CD4-positive, alpha-beta T cell treated with Interleukin-21 for 1 hour (primary cell): ENCODE measurements at places on chromosomes 11 and 22.

DNA sequence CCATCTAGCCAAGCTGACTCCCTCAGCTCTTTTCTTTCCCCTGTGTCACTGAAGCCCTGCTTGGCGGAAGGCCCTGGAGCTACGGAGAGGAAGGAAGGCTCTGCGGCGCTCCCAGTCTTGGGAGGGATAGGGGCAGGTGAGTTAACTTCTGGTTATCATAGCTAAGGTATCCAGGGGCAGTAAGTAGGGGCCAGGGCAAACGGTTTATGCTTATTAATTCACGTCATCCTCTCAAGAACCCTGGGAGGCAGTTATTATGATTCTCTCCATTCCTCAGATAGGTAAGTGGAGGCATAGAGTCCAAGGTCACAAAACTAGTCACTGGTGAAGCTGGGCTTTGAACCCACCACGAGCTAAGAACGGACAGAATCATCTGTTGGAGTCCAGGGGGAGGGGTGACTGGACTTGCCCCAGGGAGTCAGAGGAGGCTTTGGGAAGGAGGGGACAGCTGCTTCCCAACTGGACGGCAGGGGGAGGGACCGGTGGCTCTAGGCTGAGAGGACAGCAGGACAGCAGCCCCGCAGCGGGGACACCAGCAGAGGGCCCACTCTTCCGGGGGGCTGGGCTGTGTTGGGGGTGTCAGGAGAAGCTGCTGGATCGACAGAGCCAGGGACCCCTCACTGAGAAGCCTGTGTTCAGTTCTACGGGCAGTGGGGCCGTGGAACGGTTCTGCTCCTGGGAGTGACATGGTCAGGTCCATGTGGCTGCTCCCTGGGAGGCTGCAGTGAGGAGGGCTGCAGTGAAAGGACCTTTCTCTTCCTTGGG lies 3.5 kb downstream of the BAIAP2L2 start:
- DNase-seq = no peak

DNA sequence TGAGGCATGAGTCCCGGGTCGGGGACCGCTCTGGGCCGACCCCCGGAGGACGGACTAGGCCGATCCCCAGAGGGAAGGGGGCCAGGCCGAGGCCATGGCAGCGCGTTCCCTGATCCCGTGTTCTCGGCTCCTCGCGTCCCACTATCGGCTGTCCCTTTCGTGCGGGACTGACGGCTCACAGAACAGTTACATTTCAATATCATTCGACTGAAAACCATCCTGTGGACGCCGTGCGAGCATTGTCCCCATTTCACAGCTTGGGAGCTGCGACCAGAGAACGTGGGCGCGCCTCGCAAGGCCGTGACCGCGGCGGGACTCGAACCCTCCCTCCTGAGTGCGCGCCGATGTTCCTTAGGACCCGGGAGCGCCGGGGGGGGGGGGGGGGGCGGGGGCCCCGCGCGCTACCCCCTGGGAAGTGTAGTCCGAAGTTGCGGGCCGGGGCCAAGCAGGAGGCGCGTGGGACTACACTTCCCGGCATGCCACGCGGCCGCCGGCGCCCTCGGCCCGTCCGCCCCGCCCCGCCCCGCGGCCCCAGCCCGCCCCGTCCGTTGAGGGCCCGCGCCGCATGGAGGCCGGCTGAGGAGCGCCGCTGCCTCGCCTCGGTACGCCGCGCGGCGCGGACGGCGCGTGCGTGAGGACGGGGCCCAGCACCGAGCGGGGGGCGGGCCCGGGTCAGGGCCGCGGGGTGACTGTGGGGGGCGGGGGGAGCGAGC lies at the start of gene TRABD:
TSS of gene TRABD (plus strand) at position 539 of the 713 bp plus-strand sequence. CDS start 7,148 bp downstream, outside the sequence.
- DNase-seq = peak; percentile 91

DNA sequence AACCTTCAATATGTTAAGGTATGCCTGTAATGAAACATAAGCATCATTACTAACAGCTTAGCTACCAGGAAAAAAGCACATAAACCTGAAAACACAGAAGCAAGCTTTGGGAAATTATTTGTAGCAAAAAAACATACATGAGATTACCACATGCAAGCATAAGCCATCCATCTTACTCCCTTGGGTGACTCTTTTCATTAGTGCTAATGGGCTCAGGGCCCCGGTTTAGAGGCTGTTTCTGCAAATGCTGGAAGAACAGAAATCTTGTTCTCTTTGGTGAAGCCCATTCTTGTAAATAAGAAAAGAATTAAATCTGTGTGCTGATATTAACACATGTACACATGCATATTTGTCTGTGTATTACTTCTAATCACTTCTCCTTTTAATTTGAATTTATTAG lies 314.3 kb downstream of the TTC28 start:
- no peak for DNase-seq

DNA sequence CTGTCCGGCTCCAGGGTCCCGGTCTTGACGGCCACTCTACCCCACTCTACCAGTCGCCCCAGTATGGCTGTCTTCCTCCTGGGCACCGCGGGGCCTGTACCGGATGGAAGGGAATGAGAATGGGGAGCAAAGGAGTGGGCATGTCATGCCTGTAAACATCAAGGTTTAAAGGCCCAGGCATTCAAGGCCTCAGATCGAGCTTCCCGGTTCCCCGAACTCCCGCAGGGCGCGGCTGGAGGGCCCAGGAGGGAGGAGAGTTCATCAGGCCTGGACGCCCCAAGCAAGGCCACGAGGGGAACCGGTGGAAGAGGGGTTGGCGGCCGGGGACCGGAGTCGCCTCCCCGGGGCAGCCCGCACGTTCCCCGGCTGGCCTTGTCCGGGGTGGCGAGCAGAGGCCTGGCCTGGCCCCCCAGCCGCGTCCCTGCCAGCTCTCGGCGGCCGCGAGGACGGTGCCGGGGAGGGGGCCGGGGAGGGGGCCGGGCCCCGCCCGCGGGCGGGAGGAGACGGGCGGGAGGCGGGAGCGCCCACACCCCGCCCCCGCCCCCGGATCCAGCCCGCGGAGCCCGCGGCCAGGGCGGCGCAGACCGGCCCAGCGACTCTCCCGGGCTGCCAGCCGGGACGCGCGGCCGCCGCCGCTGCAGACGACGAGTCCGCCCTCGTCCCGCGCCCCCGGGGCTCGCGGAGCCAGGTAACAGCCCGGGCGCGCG lies at the start of gene CDC42EP1:
TSS of gene CDC42EP1 (plus strand) at position 580 of the 707 bp plus-strand sequence. CDS start 5,870 bp downstream, outside the sequence.
- DNase-seq = no peak

DNA sequence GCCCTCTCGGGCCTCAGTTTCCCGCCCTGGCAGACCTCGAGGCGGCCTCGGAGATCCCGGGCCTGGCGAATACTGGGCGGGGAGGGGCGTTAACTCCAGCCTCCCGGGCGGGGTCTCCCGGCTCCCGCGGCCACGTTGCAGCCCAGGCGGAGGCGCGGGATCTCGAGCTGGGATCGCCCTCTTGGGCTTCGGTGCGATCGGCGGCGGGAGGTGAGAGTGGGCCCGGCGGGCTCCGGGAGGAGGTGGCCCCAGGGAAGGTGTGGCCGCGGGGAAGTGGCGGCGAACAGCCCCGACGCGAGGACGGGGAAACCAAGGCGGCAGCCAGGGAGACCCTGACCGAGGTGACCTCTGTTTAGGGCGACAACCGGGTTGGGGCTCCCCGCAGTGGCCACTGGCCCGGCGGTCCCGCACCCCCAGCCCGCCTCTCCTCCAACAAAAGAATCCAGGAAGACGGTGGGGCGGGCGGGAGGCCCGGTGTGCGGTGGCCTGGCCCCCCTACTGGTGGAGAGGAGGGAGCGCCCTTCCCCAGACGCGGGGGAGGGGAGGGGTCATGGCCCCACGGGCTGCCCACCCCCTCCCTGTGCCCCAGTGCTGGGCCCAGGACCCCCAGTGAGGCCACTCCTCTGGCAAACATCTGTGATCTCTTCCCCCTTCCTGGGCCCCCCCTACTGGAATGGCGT lies at the start of gene PHETA2:
TSS of gene PHETA2 (plus strand) at position 117 of the 680 bp plus-strand sequence. CDS start 3,046 bp downstream, outside the sequence.
- DNase-seq = peak; percentile 63

DNA sequence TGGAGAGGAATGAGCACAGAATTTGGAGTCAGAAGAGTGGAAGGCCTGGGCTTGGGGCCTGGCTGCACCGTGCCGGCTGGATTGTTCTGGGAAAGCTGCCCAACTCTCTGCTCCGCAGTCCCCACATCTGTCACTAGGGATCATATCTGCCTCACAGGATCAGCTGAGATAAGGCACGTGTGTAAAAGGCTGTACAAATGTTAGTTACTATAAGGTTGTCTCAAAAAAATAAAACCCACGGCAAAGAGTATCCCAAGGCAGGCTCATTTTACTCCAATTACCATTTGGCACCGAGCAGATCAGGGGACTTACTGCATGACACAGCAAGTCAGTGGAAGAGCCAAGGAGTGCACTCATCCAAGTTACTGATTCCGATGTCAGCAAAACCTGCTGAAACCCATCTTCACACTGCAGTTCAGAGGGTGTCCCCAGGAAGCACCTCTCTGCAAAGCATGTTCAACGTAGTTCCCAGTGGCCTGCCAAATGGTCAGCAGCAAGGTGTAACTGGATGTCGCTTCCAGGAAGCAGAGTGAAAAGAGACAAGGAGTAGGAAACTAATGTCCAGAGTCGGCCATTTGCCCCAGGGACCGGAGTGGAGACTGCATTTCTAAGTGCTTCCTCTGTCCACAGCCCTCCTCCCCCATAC lies 18.1 kb upstream of the MRTFA start:
- DNase-seq = no peak

- no peak for DNase-seq
Measured at GRCh38 chr11:4041731-4042391, 52.7 kb upstream of the RRM1 start.

GRCh38 chr11:111185266-111185665 lies 60.3 kb upstream of the POU2AF2 start:
- no peak for DNase-seq

DNA sequence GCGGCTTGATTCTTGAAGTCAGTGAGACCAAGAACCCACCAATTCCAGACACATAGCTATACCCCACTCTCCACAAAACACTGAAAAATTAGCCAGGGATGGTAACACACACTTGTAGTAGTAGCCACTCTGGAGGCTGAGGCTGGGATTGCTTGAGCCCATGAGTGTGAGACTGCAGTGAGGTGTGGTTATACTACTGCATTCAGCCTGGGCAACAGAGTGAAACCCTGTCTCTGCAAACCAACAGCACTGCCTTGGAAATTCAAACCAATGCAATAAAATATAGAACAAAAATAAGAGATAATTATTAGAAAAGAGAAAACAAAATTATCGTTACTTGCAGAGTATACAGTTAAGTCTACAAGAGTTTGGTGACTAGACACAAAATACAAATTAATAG lies 20.2 kb upstream of the PRDM10 start:
- DNase-seq = no peak

GRCh38 chr11:43486141-43486540 lies 127.4 kb downstream of the TTC17 start:
- DNase-seq = no peak

DNA sequence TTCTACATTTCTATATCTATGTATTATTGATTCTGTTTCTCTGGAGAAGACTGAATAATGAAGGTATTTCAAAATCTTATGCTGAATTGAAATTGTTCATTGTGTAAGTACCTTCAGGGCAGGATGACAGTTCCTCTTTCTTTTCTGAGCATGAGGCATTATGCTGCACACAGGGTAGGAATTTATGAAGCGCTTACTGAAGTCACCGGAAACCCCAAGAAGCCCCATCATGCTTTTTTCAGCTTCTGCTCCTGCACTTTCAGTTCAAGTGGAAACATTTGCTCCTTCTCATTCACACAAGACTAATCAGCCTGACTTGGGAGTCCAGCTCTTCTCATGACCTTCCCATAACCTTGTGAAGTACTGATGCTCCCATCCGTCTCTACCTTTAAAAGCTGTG lies 314.7 kb upstream of the SORL1-AS1 start:
- DNase-seq = no peak

- no peak for DNase-seq
Measured at GRCh38 chr22:30188911-30189310, 57.6 kb downstream of the LIF start.

- DNase-seq = no peak
Measured at GRCh38 chr22:39877079-39877845, 16.3 kb downstream of the ENTHD1 start.

DNA sequence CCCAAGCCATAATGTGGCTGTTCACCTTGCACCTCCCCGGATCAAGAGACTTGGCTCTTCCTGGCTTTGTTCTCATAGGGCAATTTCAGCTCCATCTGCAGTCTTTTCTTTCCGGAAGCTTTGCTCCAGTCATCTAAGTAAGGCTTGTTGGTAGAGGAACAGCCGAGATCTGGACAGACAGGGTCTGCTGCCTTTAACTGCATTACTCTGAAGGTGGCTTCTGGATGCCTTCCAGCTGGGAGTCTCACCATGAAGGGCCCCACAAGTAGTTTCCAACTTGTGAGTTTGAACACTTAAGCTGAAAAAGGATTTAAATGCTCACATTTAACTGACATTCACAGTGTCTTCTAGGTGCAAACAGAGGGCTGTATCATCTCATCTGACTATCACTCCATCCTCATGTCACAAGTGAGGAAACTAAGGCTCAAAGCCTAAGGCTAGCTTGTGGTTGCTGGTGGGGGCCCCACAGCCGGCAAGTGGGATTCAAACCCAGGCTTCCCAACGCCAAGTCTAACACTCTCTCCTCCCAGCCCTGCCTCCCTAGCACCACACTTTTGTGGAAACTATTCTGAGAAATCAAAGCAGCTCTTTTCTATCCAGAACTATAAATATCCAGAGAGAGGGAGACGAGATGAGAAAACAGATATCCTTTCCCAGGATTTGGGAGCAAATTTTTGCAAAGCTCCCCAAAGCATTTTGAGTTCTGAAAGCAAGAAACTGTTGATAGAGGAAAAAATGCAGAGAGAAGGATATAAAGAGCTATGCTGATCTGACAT lies 58.4 kb downstream of the GALNT18 start:
- DNase-seq = no peak

DNA sequence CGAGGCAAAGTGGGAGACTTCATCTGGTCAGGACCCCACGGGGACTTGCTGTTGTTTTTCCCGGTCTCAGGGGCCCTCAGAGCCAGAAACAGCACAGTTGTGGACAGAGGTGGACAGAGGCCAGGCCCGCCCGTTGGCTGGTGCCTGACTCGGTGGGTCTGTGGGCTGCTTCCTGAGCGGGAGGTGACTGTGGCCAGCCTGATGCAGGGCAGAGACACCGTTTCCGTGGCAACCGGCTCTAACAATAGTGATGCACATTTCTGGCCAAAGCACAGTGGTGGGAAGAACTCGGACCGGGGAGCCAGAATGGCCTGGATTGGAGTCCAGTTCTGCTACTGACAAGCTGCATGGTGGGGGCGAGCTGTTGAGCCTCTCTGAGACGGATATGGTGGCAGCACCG lies 58.7 kb upstream of the ATXN10 start:
- DNase-seq = no peak

- peak; percentile 43 for DNase-seq
Measured at GRCh38 chr11:61028135-61028729, 56.8 kb downstream of the CD6 start.
